ENCODE measurements at places on chromosomes 1 and 21. TPM values are rescaled to one million over a fixed set of nuclear protein-coding genes. Genes with fewer than 3 reads are reported as not detected.

GRCh38 chr1:77100875-77101274 lies 118.4 kb downstream of the PIGK start:
- no peaks in the 10 kb centered on the region for H3K36me3 ChIP-seq
- no peaks in the 10 kb centered on the region for H3K4me1 ChIP-seq
- no peak for DNase-seq
- H3K4me3 ChIP-seq: no peak overlapping the region
- H3K27ac ChIP-seq: no peak overlapping the region

- no peak for DNase-seq
- no peak overlapping the region for H3K4me3 ChIP-seq
- peaks cover 46% of the 10 kb centered on the region for H3K36me3 ChIP-seq
- no peaks in the 10 kb centered on the region for H3K4me1 ChIP-seq
- no peaks in the 10 kb centered on the region for H3K27me3 ChIP-seq
Measured at GRCh38 chr21:32347977-32348376, 44.8 kb downstream of the URB1 start.

LCE6A gene
- total RNA-seq: not detected

GRCh38 chr1:63829349-63830327 lies 55.8 kb downstream of the ROR1 start:
- H3K4me1 ChIP-seq: peaks cover 15% of the 10 kb centered on the region
- no peak for DNase-seq
- no peaks in the 10 kb centered on the region for H3K36me3 ChIP-seq

GRCh38 chr1:151811181-151811580 lies 6.0 kb upstream of the LINGO4 start:
- no peak overlapping the region for H3K27ac ChIP-seq
- H3K27me3 ChIP-seq: no peaks in the 10 kb centered on the region
- no peak overlapping the region for H3K4me3 ChIP-seq
- no peaks in the 10 kb centered on the region for H3K36me3 ChIP-seq
- DNase-seq: no peak

- H3K36me3 ChIP-seq: no peaks in the 10 kb centered on the region
- no peak overlapping the region for H3K4me3 ChIP-seq
- H3K4me1 ChIP-seq: peaks cover 9% of the 10 kb centered on the region
- H3K27me3 ChIP-seq: no peaks in the 10 kb centered on the region
- DNase-seq: no peak
Measured at GRCh38 chr1:116314305-116314919, 58.6 kb upstream of the ATP1A1 start.

DNA sequence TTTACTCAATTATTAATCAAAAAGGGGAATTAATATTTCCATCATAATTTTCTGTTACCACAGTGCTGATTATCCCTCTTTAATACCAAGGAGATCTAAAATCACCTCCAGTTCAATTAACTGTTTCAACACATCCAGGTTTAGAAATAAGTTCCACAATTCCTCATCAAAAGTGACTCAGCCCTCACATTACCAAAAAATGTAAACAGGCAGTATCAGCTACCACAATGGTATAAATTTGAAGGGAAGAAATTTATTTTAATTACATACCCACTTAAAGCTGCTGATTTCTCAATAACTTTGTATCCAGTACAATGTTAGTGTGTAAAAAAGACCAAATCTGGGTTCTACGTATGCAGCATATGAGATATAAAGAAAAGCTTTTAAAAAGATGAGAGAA lies 51.9 kb downstream of the EIF4G3 start:
- H3K36me3 ChIP-seq: no peaks in the 10 kb centered on the region
- no peak overlapping the region for H3K27ac ChIP-seq
- no peak for DNase-seq
- no peak overlapping the region for H3K4me3 ChIP-seq
- H3K27me3 ChIP-seq: no peaks in the 10 kb centered on the region

- no peaks in the 10 kb centered on the region for H3K27me3 ChIP-seq
- H3K36me3 ChIP-seq: no peaks in the 10 kb centered on the region
- H3K4me3 ChIP-seq: no peak overlapping the region
Measured at GRCh38 chr1:59132295-59132694, 164.6 kb upstream of the FGGY start.

All from H1 (cell line).